ENCODE measurements at places on chromosomes 3 and 15.

DNA sequence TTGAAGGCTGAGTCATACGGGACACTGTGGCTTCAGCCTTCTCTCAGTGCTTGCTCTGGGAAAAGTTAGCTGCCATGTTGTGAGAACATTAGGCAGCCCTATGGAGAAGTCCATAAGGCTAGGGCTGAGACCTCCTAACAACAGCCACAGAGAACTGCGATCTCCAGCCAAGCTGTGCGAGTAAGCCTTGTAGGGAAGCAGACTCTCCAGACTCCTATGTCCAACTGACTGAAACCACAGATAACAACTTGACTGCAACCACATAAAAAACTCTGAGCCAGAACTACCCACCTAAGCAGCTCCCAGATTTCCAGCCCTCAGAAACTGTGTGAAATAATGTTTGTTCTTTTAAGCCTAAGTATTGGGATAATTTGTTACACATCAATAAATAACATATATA, 40.7 kb downstream of the DENND6A start:
- no peak for DNase-seq

DNA sequence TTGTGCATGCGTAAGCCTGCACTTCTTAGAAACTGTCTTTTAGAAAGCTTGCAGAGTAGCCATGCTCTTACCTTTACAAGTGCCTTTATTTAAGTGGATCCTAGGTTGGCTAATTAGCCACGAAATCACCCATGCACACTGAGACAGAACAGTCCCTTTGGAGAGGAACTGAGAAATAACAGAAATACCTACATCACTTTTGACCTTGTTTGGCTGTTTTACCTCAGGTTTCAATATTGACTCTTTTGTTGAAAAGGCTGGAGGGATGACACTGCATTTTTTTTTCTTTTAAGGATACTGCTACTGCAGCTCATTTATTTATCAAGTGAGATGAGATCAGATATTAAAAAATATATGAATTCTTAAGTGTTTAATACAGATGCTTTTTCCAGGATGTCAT, 155.6 kb upstream of the GOLIM4 start:
- no peak for DNase-seq

- no peak for DNase-seq
Observed at GRCh38 chr15:43735416-43735815, 10.8 kb upstream of the PDIA3 start.

DNA sequence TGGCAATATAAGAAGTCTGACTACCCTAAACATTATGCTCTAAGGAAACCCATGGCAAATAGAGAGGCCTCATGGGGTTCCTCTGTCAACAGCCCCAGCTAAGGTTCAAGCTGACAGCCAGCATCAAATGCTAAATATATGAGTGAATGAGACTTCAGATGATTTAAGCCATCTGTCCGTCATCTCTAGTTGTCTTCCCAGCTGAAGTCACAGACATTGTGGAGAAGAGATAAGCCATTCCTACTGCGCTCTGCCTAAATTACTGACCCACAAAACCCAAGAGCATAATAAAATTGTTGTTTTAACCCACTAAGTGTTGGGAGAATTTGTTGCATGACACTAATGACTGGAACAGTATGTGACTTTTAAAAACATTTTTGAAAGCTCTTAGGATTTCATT, 87.3 kb upstream of the IGSF10 start:
- no peak for DNase-seq

DNA sequence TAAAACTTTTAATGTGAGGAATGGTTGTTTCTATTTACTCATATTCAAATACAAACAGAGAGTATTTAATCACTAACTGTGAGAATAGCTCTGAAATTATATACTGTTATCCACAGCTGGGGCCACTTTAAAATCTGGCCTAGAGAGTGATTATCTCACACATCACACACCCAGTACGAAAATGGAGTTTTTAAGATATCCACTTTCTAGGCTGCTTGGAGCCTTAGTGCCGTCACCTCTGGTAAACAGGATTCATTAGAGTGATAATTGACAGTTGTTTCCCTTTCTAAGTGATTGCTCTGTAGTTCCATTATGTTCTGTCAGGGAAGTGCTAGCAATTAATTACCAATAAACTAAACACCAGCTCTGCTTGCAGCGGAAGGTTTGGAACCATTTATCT, 942.4 kb downstream of the FHIT start:
- DNase-seq, result no peak

DNA sequence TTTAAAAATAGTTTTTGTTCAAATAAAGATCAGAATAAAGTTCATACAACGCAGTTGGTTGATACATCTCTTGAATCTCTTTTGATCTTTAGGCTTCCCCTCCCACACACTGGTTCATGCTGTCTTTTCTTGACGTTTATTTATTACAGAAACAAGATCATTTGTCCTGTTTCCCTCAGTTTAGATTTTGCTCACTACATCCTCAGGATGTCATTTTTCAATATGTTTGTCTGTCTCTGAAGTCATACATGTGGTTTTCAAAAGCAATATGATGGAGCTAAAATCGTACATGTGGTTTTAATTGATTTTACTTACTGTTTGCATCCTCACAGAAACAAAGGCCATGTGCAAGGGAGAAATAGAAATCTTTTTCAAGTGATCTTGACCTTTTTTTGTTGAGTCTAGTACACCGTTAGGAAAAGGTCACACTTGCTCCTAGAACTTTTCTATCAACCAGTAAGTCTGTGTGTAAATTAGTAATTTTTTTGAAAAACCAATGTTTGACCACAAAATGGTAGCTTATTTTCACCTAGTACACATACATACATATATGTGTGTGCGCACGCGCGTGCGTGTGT, 63.7 kb upstream of the SENP5 start:
- no peak for DNase-seq

- DNase-seq, result peak; percentile 12
Observed at GRCh38 chr15:79265167-79265566, 17.4 kb upstream of the ANKRD34C start.

- DNase-seq, result no peak
Observed at GRCh38 chr3:124296406-124296805, 304.5 kb upstream of the ROPN1 start.

DNA sequence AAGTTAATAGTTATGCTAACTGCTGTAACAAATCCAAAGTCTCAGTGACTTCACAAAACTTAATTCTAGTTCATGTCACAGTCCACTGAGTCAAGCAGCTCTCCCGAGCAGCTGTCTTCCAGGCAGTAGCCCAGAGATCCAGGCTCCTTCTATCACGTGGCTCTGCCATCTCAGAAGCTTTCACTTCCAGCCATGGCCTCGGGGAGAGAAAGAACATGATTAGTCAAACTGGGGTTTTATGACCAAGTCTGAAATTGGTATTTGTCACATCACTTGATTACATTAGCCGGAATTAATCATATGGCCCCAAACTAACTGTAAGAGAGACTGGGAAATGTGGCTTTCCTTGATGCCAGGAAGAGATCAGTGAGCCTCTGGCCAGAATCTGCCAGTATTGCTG, 70.2 kb upstream of the DGKG start:
- DNase-seq, result peak; percentile 70

- no peak for DNase-seq
Observed at GRCh38 chr15:39860871-39861270, 59.2 kb downstream of the GPR176 start.

- no peak for DNase-seq
Observed at GRCh38 chr3:157534725-157535161, 31.5 kb upstream of the VEPH1 start.

DNA sequence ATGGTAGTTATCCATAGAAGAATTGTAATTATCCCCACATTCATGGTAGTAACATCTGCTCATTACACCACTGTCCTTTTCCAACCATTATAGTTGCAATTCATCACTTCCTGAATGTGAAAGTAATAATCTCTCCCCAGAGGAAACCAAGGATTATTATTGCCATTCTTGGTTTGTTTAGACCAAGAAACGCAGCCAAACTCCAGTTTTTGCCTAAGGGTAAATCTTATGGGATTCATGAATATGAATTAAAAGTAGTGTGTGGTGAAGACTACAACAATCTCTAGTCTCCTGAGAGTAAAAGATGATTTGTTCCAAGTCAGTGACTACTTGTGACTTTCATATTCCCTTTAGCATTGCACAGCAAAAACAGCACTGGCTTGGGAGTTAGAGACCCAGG, 45.7 kb upstream of the ABI3BP start:
- DNase-seq, result peak; percentile 36

DNA sequence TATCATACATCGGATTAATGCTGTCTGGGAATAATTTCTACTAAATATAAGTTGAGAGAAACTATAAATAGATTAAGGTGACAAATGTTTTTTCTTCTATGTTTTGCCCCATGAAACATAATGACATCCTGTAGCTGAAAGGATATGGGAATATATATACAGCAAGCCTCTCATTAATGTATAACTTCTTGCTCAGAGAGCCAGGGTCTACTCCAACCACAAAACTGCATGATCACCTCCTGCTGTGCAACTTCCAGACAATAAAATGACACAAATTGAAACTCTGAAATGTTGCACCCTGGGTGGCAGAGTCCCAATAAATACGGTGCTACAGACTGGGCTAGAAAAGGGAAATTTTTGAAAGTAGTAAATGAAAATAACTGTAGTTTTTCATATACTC, 571.9 kb upstream of the CBLB start:
- no peak for DNase-seq

DNA sequence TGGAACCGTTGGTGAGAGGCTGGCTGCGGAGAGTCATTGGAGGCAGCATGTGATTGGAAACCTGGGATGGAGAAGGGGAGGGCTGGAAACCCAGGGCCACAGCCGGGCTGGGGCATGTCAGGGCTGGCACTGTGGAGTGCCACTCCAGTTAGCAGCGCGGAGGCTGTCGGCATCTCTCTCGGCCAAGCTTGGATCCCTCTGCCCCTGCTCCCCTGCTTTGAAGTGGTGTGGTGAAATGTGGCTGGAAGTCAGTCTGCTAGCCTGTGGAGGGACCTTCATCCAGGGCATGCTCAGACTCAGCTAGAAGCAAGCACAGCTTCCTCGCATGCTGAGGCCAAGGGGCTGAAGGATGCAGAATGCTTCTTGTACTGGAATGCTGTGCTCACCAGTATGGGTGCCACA, 13.5 kb downstream of the SLCO3A1 start:
- peak; percentile 93 for DNase-seq

DNA sequence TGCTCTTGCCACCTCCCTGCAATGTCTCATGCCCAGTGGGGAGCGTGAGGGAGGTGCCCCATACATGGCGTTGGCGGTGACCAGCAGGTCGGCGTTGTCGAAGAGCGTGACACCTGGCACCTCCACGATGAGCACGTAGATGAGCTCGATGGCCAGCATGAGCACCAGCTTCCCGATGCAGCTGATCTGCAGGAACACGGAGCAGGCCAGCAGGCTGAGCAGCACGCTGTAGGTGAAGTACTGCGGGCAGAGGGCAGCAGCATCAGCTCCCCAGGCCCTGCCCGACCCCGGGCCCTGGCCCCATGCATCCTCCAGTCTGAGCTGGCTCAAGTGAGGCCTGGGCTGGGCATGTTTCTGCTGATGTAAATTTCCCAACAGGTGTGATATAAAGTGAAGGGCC, 98.3 kb downstream of the SEC22A start:
- DNase-seq, result no peak

DNA sequence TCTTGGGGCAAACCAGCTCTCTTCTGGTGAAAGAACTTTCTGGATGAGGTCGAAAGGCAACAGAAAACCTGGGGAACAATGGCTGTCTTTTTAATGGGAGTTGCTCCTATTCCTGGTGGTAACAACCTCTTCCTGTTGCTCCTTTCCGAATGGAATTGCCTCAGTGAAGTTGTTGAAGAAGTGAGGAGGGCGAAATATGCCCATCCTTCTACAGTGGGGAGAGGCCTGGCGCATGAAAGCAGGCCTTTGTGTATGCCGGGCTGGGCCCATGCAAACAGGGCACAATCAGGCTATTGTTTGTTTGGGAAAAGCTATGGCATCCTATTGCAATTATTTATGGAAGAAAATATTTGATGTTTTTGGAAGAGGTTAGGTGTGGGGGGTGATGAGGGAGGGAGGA, 166.9 kb downstream of the IGF1R start:
- DNase-seq, result no peak

DNA sequence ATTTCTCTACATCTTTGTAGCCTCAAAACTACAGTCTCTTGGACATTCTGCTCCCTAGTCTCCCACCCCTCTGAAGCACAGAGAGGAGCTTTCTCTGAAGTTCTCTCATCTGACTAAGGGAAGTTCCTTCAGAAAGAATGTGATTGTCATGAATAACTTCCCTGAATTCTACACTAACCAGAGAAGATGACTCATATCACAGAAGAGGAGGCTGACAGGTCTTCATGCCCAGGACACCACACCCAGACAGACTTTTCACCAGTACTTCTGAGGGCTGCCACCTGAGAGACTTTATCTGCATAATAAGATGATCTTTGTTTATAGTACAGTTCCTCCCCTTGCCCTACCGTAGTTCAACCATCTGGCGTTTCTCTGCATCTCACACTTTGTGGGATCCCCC, 52.8 kb downstream of the CDIN1 start:
- peak; percentile 67 for DNase-seq

GRCh38 chr3:40608091-40608490, 83.3 kb downstream of the ZNF621 start:
- DNase-seq, result no peak

DNA sequence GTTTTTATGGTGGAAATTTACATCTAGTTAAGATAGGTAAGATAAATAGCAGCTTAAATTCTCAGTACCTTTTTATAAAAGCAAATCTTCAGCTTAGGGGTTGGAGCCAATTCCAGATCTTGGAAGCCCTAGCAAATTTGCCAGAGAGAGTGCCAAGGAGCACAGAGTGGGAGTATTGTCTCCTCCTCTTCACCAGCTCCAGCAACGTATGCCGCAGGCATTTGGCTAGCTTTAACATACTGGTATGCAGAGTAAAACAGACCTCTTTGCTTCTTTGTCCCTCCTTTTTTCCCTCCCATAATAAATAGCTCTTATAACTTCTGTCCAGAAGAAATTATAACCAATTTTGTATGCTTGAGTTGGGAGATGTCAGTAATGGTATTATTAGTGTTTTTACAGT, 140.4 kb downstream of the DIPK2A start:
- no peak for DNase-seq

DNA sequence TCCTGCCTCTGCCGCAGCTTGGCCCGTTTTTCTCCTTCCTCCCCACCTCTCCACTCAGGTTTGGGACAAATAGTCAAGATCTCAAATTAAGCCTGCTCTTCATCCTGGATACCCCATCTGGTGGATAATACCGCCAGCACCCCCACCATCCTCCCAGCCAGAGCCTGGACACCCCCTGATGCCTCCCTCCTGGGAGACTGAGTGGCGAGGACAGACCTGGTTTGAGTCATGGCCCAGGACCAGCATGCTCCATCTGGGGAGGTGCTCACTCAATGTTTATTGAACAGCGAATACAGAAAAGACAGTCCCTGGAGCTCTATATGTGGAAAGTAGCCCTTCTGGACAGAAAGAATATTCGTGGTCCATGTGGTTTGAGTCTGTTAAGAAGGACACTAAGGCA, 23.3 kb downstream of the CTSH start:
- DNase-seq, result no peak

Data from foreskin keratinocyte (primary cell).